ENCODE measurements at places on chromosomes 13 and 19. TPM values are rescaled to one million over a fixed set of nuclear protein-coding genes. Genes with fewer than 3 reads are reported as not detected.

- no peak for DNase-seq
Measured at GRCh38 chr13:50969691-50970090, 60.1 kb downstream of the RNASEH2B start.

DNA sequence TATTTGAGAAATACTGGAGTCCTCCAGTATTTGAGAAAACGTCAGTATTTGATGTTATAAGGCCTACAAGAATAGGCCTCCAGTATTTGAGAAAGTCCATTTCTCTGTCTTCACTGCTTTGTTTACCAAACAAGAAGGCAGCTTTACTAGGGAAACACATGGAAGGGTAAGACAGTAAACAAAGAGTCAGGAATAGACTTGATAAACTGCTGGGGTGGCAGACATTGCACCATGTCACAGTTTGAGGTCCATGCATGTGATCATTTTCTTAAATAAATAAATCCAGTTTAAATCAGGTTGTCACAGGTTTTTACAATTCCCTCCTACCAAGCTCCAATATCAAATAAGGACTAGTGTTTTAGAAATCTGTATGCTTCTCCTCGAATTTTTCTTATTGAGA, 1431.0 kb upstream of the SPRY2 start:
- no peak for DNase-seq

DNA sequence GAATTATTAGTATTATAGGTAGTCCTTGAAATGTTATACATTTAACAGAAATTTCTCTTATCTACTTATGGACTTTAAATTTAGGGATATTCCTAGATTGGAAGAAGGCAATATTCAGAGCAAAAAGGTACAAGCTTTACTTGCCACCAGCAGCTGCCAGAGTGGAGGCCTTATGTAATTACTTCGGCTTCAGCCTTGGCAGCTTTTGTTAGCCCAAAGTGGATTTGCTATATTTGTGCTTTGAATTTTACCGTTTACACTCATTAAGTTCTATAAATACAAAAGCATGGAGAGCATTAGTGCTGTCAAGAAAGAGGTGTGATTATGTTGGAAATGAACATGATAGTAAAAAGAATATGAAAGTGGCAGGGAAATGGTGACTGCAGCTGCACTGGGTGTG, 319.9 kb downstream of the ATP8A2 start:
- DNase-seq = no peak

DNA sequence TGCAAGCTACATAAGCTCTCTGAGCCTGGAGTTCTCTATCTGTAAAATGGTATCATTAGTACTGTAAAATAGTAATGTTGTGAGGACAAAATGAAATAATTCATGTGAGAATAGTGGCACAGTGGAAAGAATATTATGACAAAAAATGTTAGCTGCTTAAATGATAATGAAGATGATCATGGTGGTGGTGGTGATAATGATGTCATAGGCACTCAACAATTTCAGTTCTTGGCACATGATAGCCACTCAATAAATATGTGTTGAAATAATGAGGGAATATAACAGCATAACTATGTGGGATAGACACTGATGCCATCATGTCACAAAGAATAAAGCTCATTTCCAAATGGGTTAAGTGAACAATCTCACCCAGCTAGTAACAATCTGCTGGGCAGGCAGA, 736.3 kb downstream of the EFNB2 start:
- DNase-seq = no peak

- peak; percentile 31 for DNase-seq
Measured at GRCh38 chr13:39462428-39462827, 140.6 kb downstream of the LHFPL6 start.

DNA sequence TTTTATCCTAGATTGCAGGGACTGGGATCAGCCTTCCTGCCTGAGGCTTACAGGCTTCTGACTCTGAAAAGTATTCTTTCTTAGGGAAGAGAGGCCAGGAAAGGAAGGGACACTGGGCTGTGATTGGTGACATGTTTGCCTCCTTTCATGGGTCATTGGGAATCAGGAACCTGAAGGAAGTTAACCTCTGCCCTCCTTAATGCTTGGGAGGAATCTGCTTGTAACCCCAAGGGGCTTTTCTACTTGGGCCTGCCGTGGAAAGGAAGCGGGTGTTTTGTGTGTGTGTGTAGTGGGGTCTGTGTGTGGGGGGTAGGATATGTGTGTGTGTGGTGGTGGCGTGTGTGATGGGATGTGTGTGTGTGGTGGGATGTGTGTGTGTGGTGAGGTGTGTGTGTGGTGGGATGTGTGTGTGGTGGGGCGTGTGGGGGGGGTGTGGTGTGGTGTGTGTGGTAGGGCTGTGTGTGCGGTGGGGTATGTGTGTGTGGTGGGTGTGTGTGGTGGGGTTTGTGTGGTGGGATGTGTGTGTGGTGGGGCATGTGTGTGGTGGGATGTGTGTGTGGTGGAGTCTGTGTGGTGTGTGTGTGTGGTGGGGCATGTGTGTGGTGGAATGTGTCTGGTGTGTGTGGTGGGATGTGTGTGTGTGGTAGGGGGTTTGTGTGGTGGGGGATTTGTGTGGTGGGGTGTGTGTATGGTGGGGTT, 41.3 kb upstream of the NPAS1 start:
- no peak for DNase-seq

Gene NKPD1
- total RNA-seq = not detected

Gene KLK12
- total RNA-seq = not detected

Gene ZNF677
- 13.8 TPM for total RNA-seq

GRCh38 chr13:84137292-84137691, 255.0 kb upstream of the SLITRK1 start:
- DNase-seq = no peak

DNA sequence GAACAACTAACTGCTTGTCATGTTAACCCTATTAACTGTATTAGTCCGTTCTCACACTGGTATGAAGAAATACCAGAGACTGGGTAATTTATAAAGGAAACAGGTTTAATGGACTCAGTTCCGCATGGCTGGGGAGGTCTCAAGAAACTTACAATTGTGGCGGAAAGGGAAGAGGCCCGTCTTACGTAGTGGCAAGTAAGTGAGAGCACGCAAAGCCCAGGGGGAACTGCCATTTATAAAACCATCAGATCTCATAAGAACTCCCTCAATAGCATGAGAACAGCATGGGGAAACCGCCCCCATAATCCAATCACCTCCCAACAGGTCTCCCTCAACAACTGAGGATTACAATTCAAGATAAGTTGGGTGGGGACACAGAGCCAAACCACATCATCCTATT, 34.7 kb downstream of the PHF11 start:
- no peak for DNase-seq

DNA sequence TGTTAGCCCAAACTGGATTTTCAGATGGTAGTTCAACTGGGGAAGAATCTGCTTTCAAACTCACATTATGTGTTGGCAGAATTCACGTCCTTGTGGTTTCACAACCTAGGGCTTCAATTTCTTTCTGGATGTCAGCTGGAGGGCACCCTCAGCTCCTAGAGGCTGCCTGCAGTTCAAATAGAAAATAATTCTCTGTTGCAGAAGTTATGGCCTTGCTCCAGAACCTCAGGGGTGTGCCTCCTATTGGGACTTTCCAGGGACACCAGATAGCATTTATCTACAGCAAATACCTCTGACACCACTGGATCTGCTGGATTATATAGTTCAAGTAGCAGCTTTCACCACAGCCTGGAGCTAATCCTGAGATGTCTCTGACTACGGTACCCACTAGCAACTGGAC, 11.8 kb upstream of the RB1 start:
- DNase-seq = no peak

Gene HOOK2
- 57.7 TPM for total RNA-seq

GRCh38 chr13:68304286-68304893, 1074.3 kb upstream of the PCDH9 start:
- peak; percentile 32 for DNase-seq

- no peak for DNase-seq
Measured at GRCh38 chr19:17748884-17749638, 2.2 kb upstream of the FCHO1 start.

- no peak for DNase-seq
Measured at GRCh38 chr13:34751044-34751443, 191.0 kb upstream of the NBEA start.

DNA sequence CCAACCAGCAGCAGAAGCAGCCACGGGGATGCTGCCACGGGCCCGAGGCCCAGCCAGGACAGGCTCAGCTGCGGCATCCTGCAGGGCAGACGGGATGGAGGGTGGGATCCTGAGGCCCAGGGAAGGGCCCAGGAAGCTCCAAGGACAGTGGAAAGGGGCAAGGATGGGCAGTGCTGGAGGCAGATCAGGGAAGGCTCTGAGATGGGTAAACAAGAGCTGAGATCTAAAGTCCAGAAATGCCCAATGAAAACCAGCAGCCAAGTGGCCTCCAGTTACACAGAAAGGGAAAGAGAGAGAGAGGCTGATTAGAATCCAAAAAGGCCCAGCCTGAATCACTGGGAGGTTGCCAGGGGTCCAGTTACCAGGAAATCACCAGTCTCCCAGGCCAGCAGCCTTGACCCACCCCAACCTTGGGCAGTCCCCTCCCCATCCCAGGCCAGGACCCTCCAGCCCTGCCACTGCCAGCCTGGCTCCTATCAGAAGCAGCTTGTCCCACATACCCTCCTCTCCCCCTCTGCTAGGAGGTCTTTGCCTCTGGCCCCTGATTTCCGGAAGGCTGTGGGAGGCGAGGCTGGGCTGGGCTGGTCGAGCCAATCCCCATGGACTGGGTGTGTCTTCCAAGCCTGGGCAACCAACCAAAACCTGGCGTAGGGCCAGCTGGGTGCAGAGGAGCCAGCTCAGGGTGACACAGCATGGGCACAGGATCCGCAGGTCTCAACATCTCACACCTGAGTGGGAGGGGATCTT, at the start of gene CYP4F11:
TSS of gene CYP4F11 (minus strand) at position 198 of the 747 bp plus-strand sequence. CDS start at position 77, 121 bp downstream.
- no peak for DNase-seq

- no peak for DNase-seq
Measured at GRCh38 chr19:48203222-48203793, 32.8 kb downstream of the ZSWIM9 start.

DNA sequence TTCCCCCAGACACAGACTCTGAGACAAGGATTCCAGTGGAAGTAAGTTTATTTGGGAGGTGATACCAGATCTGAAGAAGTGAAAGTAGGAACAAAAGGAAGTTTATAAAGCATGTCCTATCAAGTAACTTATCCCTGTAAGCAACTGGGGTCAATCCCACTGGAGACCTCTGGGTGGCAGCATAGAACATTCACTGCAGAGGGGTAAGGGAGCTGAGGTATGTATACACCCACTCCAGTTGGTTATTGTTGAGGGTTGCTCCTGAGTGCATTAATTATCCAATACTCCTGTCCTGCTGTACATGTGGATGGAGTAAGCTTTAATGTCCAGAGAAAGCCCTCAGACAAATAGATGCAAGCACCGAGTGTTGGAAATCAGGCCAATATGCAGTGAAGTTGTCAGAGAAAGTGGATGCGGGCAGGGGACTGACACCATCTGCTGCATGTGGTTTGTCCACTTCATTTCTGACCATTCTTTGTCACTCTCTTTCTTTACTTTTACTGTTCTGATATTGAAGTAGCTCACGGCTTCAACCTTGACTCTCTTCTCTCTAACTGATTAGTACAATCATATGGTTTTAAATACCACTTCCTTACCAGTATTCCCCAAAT, 46.7 kb downstream of the NOTCH3 start:
- DNase-seq = no peak

Gene FCGBP
- 14.8 TPM for total RNA-seq

- DNase-seq = no peak
Measured at GRCh38 chr19:2113439-2114211, 16.9 kb downstream of the IZUMO4 start.

DNA sequence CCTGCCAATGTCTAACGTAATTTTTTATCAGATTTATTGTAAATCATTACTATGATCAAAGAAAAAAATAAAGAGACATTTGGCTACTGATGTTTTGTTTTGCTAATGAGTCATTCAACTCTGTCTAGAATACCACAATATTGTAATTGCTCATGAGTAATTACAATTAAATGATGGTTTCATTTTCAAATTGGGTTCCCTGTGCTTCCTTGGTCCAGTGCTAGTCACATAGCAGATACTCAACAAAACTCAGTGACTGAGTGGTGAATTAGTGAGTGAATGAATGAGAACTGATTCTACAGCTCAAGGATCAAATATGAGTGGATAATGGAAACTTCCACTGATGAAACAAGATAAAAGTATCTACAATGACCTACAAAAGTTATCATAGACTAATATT, 304.7 kb downstream of the POU4F1 start:
- DNase-seq = no peak

Gene PABPC3
- 0.17 TPM for total RNA-seq

- DNase-seq = no peak
Measured at GRCh38 chr13:113559901-113560644, 24.5 kb upstream of the TFDP1 start.

DNA sequence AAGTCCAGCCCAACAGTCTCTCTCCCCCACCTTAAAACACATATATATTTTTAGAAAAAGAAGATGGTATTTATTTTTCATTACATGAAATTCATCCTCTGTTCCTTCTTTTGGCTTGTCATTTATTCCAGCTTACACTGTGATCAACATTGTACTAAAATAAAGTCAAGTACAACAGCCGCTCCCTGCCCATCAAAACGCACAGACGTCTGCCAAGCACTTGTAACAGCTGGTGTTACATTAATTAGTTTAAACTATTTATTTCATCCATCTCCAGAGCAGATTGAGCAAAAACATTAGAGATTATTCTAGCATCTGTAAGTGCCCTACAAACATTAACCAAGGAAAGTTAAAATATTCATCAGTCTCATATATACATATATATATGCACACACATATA, 350.5 kb downstream of the DACH1 start:
- DNase-seq = no peak

Measured in left lung (tissue), 14 donors.